ENCODE measurements at places on chromosomes 7 and 10.

GRCh38 chr7:27992097-27992496 is 188.5 kb downstream of the JAZF1 start:
- DNase-seq, result no peak

DNA sequence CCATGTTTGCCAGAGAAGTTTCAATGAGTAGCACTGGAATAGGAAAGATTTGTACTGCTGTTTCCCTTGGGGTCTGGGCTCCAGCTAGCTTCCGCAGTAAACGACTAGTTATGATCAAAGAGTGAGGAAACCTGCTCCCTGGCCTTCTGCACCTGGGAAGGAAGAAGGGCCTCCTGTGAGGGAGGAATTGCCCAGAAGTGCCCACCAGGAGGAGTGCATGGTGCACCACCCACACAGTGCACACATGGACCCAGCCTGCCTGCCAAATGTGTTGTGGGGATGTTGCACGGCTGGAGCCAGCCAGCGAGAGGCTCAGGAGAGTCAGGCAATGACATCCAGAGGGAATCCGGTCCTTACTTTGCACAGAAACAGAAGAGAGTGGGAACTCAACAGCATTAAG is 27.0 kb upstream of the FAM107B start:
- DNase-seq, result no peak

DNA sequence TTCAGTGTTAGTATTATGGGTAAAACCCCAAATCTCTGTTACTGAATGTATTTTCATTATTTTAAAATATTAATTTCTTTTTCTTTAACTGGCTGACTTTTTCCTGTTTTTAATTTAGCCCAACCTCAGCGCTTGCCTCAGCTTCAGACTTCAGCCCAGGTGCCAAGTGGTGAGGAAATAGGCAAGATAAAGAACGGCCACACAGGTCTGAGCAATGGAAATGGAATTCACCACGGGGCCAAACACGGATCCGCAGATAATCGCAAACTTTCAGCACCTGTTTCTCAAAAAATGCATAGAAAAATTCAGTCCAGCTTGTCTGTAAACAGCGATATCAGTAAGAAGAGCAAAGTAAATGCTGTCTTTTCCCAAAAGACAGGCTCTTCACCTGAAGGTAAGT is 57.5 kb downstream of the MDFIC start:
- no peak for DNase-seq

GRCh38 chr10:69375307-69376151 is 41.2 kb downstream of the TACR2 start:
- DNase-seq, result no peak

DNA sequence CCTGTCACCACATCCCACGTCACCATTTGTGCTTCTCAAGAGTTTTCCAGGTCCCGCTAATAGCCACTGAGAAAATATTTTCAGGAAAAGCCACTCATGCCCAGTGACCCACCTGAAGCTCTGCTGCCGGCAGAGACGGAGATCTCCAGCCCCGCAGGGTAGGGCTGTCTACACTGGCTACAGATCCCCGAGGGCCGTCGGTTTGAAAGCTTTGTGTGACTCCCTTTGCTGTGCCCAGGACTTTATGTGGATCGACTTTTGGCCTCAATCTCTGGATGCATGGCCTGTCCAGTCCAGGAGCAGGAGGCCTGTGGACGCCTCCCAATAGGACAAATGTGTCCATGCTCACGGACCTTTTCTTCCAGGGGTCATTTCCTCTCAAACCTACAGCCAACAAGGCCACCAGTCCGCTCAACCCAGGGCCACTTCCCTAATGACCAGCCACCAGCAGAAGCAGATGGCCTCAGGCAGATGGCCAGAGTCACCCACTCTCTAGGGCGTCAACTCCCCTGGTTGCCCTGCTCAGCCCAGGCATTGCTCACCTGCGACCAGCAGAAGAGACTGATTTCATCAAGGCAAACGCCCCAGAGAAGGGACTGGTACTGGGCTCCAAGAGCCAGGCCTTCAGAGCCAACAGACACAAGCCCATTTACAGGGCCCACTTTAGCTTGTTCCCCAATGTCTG is 76.4 kb downstream of the OAT start:
- no peak for DNase-seq

GRCh38 chr7:28955718-28956607 is 2.2 kb downstream of the TRIL start:
- no peak for DNase-seq

- DNase-seq, result no peak
Measured at GRCh38 chr10:12481924-12482323, 132.6 kb downstream of the CAMK1D start.

- DNase-seq, result no peak
Measured at GRCh38 chr10:32166365-32166764, 110.1 kb upstream of the KIF5B start.

DNA sequence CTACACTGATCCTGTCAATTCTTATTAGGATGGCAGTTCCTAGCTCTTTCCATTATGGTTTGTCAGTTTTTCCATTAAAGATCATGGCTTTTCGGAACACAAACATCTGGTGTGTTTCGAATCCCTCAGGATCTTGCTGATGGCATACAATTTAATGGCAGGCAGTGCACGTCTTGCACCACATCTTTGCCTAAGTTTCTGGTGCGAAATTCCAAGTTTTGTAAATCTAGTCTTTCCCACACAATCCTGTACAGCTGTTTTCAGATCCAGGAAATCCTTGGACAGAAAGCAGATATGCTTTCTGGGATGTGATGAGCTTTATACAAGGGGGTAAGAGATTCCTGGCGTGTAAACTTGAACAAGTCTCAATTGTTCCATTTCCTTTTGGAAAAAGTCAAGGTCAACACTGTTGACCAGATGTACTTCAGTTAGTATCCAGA is 224.3 kb upstream of the PHYHIPL start:
- DNase-seq, result no peak

GRCh38 chr7:13107291-13107690 is 419.9 kb downstream of the ARL4A start:
- DNase-seq, result no peak

- no peak for DNase-seq
Measured at GRCh38 chr7:91248996-91249395, 15.2 kb upstream of the FZD1 start.

DNA sequence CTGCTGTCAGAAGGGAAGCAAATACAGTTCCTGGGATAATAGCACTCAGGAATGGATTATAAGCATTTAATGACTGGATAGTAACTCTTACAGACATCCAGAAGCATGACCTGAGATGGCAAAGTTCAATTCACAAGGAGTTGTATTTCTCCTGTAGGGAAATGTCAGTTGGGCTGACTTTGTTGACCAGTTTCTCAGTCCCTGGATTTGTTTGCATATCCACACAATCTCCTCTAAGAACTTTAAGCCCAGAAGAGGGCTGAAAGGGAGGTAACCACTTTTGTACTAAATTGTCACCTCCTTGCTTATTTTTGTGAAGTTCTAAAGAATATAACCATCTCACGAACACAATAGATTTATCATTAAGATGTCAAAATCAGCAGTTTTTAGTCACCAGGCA is 140.3 kb downstream of the SEMA3D start:
- no peak for DNase-seq

DNA sequence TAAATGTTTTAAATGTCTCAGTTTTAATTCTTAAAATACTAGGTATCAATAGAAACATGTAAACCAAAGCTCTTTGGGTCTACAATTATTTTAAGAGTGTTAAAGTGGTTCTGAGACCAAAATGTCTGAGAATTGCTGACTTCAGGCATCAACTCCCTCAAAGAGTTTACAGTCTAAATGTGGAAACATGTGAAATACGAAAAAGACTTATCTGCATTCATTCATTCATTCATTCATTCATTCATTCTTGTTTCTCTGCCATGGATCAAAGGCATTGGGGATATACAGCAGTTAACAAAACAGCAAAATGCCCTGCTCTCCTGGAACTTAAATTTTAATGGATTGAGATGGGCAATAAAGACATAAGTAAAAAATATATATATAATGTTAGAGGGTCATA is 69.8 kb downstream of the BLNK start:
- no peak for DNase-seq

DNA sequence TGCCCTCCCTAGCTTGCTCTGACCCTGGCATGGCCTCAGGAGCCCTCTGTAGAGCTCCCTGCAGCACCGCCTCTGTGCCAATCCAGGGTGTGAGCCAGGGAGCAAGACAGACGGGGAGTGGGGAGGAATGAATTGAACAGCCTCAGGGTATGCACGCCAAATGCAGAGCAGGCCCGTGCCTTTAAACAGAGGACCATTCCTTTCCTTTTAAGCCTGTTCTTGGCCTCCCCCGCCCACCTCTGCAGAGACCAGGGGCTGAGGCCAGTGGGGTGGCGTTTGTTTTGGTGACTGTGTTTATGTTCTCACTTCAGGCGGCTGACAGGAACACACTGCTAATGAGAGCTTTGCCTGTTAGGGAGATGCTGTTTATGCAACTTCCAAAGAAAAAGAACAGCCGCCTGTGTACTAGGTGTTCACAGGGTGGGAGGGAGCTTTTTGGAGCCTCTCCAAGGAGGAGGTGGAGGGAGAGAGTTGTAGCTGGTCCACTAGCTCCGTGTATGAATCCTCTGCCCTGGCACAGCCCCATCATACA is 528.1 kb upstream of the DPP6 start:
- no peak for DNase-seq

GRCh38 chr10:96298362-96298761 is 5.9 kb upstream of the DNTT start:
- DNase-seq, result no peak

GRCh38 chr7:37348982-37349381 is 99.7 kb downstream of the ELMO1 start:
- DNase-seq, result no peak

GRCh38 chr10:96509017-96509641 is 4.6 kb downstream of the TLL2 start:
- no peak for DNase-seq

- no peak for DNase-seq
Measured at GRCh38 chr10:117222976-117223692, 17.8 kb upstream of the SLC18A2 start.

- DNase-seq, result no peak
Measured at GRCh38 chr10:31975157-31975765, 46.6 kb upstream of the ARHGAP12 start.

GRCh38 chr10:104099269-104099668 is 13.6 kb upstream of the COL17A1 start:
- DNase-seq, result no peak

DNA sequence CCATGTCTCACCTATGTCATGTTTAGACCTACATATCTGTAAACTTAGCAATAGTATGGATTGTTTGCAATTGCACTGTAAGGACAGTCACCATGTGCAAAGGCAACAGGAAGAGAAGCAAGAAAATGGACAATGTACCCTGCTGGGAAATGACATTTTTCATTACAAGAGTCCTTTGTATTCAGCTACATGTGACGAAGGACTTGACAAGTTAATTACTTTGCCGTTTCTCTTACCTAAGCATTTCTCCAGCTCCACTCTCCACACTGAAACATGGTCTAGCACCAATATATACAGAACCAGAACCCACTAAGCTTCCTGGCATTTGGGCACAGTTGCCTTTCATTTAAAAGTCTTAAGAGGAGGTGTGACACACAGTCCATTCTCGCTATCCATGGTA is 76.6 kb upstream of the PFKP start:
- no peak for DNase-seq

GRCh38 chr7:1419688-1420087 is 39.6 kb downstream of the MICALL2 start:
- no peak for DNase-seq

DNA sequence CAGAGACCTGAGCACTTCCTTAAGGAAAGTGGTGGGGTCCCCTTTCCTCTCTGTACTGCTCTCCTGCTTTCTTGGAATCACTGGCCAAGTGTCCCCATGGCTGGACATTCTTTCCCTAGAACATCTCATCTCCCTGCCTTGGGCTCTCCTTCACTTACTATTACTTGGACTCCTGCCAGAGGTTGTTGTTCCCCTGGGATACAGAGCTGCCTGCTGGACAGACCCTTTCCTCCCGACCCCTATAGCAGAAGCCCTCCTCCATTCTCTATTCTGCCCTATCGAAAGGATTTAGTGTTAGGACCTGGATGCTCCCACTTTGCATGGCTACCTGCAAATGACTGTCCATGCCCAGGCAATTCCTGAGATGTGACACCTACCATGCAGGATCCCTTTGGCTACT is 164.3 kb upstream of the PODXL start:
- DNase-seq, result no peak

- DNase-seq, result no peak
Measured at GRCh38 chr10:33335551-33335800, 1.0 kb upstream of the NRP1 start.

DNA sequence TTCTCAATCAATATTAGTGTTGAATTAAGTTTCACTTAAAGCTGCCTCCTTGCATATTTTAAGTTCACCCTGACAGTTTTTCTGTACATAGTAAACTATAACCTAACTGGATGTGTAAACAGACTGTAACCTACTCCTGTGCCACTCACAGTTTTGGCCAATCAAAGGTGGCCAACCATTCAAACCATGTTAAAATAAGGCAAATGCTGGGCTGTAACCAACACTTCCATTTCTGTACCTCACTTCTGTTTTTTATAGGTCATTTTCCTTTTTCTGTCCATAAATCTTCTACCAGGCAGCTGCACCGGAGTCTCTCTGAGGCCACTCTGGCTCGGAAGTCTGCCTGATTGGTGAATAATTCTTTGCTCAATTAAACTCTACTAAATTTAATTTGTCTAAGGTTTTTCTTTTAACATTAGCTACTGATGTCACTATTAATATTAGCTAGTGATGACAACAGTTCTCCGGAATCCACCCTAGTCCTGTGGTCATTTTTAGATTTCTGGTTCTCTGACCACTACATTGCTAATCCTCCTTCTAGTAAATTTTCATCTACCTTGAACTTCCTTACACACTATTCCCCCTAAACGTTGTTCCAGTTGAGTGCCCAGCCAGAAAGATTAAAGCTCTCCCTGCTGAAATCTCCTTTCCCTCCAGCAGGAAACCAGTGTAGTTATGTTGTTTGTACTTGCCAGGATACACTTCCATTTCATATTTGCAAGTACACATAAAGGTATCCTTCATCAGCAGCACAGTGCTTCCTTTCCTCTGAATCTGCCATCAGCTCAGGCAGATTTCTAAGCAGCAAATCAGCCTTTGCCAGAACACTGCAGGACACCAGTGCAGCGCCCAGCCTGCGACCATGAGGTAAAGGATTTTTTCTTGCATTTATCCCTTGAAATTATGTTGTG is 18.6 kb upstream of the IFIT2 start:
- DNase-seq, result no peak

DNA sequence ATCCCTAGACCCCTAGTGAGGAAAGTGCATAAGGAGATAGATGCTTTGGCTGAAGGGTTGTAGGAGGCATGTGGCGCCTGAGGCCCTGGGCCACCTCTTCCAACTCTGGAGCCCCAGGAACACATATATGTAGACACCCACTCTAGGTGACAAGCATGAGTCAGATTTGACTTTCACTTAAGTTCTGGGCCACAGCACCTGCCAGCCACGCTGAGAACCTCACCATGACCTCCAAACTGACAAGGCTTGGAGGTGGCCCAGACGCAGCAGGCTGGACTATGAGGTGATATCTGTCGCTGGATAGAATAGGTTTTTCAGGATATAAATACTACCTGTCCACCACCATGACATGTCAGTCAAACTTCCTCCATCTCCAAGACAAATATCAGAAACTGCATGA is 894.0 kb upstream of the ZNF722 start:
- DNase-seq, result no peak

GRCh38 chr7:12174931-12175330 is 36.2 kb upstream of the TMEM106B start:
- DNase-seq, result no peak

- DNase-seq, result no peak
Measured at GRCh38 chr10:43671659-43672531, 23.2 kb upstream of the ZNF32 start.
